Activated naive CD4-positive, alpha-beta T cell treated with anti-CD3 and anti-CD28 coated beads, Interleukin-2, amount 10 ng/mL, durations not matched to agents 7 days and 5 days (primary cell): ENCODE measurements at places on chromosomes 2 and 18.

GRCh38 chr2:206940546-206940945 lies 1.2 kb downstream of the CPO start:
- no peak for DNase-seq

GRCh38 chr18:73670039-73670438 lies 477.6 kb downstream of the FBXO15 start:
- no peak for DNase-seq

- DNase-seq: no peak
Measured at GRCh38 chr18:50987261-50987660, 19.4 kb downstream of the ELAC1 start.

- DNase-seq: no peak
Measured at GRCh38 chr18:36066686-36067054, 689 bp downstream of the RPRD1A start.

DNA sequence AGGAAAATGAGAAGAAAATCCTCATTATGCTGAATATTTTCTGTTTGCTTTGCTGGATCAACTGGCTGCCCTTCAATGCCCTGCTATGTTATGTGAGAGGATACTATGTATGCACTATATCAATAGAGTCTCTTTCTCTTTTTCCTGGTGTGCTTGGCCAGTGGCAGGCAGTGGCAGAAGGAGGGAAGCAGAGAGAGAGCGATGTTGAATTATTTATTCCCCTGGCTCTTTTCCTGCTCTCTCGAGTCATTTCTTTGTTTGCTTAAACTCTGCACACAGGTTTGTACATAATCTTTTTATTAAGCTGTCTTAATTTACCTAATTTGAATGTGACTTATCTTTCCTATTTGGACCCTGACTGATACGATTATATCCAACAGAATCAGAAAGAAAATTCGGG lies 1727.3 kb downstream of the SUCLG1 start:
- no peak for DNase-seq

DNA sequence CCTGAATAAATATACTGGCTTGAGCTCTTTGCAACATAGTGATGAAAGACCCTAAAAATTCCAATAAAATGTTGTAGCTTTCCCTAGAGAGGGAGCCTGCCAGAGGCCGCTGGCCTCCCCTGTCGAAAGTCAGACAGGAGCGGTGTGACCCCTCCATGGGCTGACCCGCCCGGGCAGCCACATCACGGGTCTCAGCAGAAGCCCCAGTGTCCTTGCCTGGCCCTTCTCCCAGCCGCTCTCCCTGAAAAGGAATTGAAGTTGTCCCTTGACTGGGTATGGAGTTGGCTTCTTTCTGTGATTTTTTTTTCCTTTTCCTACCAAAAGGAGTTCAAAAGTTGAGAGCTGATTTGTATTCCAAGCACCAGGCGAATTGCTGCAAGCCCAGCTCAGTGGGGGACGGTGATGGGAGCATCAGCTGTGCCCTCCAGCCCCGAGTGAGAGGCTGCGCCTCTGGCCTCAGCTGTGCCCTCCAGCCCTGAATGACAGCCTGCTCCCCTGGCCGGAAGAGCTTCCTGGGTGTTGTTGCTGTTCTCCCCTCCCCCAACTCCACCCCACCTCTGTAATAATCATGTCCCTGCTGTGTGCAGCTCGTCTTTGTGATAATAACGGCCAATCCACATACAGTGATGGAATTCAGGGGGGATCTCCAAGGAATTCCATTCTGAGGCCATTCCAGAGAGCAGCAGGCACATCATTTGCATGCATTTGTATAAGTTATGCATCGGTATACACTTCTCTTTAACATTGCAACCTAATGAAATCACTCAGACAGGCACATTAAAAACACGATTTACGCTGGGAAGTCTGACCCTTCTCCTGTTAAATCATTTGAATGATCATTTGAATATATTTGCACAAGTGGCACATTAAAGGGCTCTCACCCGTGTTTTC lies 501.0 kb downstream of the EIPR1 start:
- no peak for DNase-seq

- DNase-seq: peak; percentile 14
Measured at GRCh38 chr2:232328516-232329460, 49.8 kb upstream of the ALPP start.

DNA sequence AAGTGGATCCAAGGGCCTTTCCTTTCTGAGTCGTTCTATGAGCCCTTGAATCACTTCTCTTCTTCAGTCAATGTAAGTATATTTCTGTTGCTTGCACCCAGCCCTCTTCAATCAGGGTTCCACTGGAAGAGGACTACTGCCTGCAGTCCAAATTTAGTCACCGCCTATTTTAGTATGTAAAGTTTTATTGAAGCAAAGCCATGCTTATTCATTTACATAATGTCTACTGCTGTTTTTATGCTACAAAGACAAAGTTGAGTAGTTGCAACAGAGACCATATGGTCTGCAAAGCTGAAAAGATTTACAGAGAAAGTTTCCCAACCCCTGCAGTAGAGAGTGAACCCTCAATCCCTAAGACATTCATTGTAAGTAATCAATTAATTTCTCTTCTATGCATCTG lies 332.5 kb upstream of the TNP1 start:
- no peak for DNase-seq

GRCh38 chr2:225598897-225599296 lies 199.4 kb downstream of the NYAP2 start:
- DNase-seq: no peak

DNA sequence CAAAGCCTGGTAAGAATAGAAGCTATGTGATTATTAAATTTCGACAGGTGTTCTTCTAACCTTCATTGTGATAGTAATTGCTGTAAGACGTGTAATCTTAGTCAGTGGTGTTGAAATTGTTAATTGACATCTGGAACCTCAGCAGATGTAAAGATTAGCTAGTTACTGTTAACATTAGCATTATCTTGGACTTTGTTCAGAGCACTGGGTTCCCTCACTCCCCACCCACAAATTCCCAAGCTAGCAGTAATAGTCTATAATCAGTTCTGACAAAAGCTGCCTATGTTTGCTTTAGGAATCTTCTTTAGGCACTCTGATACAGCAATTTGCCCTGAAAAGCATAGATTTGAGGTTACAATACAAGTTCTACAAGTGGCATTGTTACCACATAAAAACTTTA lies 233.7 kb downstream of the EN1 start:
- no peak for DNase-seq

- no peak for DNase-seq
Measured at GRCh38 chr18:66316701-66317100, 287.2 kb downstream of the CDH19 start.

DNA sequence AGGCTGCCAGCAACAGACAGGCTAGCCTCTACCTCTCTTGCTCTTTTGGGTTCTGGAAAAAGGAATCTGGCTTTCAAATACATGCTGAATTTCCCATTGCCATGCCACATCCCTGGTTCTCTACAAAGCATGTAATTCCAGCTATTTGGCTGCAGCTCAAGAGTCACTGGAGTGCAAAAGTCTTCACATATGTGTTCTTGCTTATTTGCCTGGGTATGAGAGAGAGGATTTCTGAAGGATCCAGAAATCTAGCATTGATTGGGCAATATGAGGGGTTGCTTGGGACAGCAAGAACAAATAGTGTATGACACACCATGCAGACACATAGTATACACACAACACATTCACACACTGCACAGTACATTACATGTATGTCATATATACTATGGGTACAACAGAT lies 30.7 kb upstream of the LGALSL start:
- DNase-seq: no peak

- peak; percentile 65 for DNase-seq
Measured at GRCh38 chr18:51211552-51211951, 14.1 kb upstream of the MEX3C start.

GRCh38 chr2:151374436-151374835 lies 17.0 kb downstream of the TNFAIP6 start:
- DNase-seq: no peak

- no peak for DNase-seq
Measured at GRCh38 chr2:3488855-3489763, 30.2 kb downstream of the ADI1 start.

DNA sequence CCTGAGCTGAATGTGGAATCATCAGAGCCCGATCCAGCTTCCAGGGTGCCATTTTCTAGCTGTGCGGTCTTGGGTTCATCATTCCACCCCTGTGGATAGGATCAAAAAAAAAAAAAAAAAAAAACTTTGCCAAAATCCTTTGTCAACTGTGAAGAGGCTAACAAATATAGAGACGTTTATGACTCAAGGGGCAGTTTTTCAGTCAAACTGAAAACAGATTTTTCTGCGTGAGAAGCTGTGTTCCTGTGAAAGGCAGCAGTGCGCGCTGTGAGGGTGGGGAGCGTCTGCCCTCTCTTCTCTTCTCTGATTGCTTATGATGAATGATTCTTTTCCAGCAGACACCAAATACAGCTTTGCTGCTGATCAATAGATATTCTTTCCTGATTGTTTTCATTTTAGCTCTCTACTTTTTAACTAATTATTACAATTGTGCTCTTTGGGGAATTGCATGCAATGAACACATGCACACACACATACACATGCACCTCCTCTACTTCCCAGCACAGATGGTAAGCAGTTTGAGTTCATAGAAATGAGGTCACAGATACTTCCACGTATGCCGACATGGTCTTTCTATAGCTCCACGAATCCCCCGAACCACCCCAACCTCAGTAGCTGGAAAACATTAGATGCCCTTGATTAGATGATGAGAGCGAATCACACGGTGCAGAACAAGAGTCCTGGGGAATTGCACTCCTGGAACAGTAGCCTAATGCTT lies 175.4 kb downstream of the NRP2 start:
- no peak for DNase-seq

- DNase-seq: no peak
Measured at GRCh38 chr2:68108120-68108519, 45.3 kb upstream of the C1D start.

DNA sequence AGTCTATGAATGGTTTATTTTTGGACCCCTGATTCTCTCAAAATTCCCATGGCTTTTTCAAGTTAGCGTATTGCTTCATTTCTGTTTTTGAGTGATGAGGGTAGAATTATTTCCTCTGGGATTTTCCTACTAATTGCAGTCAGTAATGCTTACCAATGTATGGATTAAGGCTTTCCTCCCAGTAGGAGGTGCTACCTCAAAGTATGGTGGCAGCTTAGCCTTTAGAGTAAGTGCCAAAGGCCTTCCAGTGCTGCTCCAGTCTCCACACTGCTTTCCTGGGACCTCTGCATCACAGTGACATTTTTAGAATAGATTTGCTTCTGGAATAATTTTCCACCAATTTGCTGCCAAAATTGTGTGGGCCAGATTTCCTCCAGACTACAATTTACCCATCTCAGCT lies 16.2 kb upstream of the SSB start:
- DNase-seq: no peak

DNA sequence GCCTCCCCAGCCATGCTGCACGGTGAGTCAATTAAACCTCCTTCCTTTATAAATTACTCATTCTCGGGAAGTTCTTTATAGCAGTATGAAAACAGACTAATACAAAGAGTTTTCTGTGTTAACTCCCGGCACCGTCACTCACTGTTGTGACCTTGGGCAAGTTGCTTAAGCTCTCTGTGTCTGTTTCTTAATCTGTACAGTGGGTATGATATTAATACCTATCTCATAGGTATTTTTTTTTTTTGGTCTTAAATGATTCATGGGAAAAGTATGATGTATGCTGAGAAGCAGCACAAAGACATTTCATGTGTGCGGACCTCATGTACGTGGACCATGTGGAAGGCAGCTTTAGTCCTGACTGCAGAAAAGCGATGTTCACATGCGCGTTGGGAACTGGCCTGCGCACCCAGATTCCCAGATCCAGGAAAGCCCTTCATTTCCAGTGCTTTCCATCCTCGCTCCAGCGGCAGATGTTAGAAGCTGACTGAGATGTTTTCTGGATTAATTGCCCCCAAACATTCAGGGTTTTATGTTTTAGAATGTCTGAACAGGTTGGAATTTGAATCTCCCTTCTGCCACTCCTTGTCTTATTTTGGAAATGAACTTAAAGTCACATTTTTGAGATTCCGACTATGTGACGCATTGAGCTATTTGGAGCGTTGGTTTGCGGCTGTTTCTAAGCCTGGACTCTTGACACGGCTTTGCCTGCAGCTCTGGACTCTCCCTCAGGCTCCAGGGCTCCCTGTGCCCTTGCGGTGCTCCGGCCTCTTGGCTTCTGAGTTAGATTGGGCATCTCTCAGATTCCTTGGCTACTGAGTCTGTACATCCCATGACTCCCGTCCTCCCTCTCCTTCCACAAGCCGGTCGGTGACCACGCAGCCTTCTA lies 61.4 kb downstream of the SLC4A3 start:
- DNase-seq: no peak

GRCh38 chr2:190443055-190443454 lies 34.9 kb downstream of the MFSD6 start:
- no peak for DNase-seq

GRCh38 chr2:210199854-210200253 lies 25.4 kb downstream of the ACADL start:
- DNase-seq: no peak

- DNase-seq: no peak
Measured at GRCh38 chr2:86791573-86791972, 860 bp upstream of the CD8A start.

GRCh38 chr2:136167721-136168475 lies 49.9 kb upstream of the CXCR4 start:
- no peak for DNase-seq

GRCh38 chr18:58314284-58314683 lies 270.3 kb downstream of the NEDD4L start:
- DNase-seq: no peak

DNA sequence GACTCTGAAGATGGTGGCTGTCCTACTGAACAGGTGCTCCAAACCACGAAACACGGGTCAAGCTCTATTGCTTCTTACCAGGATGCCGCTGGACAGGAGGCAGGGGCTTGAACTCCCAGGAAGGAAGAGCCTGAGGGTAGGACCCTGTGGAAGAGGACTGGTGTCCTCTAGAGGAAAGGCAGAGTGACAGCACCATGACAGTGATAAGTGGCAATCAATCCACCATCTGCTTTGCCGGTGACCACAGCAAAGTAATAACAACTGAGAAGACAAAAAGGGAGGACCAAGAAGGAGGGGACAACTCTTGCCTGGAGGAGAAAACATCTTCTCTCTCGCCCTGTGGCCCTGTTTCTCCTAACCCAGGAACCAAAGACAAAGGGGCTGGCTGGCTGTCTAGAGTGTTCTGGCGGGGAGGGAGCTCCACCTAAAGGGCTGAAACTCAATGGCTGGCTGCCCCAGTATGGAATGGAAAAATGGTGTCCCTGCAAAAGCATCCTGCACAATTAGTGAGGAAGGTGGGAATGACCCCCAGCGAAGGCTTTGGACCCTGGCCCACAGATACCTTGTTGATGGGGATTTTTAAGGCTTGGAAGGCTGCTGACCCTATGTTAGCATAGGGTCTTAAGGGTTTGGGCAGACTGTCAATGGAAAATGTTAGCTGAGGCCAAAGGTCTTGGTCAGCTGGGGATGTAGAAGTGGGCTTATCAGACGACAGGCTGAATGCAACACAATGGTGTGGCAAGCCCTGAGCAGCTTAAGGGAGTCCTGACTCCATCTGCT lies 35.4 kb downstream of the PROC start:
- no peak for DNase-seq

DNA sequence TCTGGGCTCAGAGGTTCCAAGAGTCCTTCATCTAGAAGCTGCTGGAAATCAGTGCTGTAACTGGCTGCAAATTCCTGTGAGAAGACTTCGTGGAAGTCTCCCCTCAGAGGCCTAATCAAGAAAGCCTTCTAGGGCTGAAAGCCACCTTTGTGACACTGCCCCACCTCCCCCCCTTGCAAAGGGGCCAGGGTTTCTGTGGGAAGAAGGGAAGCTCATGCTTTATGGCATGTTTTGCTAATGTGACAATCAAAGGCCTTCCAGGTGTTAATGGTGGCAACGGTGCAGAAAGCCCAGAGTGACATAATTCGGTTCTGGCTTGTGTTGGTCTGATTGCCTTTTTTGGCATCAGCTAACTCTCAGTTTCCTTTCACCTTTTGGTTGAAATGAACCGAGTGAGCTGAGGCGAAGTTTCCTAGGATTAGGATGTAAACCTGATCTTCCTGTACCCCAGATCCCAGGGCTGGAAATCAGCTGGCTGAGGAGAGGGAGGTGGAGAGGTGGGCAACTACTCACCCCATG lies 126.9 kb upstream of the TRIB2 start:
- no peak for DNase-seq
